ENCODE measurements at places on chromosomes 4 and X. TPM values are rescaled to one million over a fixed set of nuclear protein-coding genes. Genes with fewer than 3 reads are reported as not detected.

- no peak for DNase-seq
Observed at GRCh38 chr4:24219209-24219608, 329.4 kb upstream of the PPARGC1A start.

DNA sequence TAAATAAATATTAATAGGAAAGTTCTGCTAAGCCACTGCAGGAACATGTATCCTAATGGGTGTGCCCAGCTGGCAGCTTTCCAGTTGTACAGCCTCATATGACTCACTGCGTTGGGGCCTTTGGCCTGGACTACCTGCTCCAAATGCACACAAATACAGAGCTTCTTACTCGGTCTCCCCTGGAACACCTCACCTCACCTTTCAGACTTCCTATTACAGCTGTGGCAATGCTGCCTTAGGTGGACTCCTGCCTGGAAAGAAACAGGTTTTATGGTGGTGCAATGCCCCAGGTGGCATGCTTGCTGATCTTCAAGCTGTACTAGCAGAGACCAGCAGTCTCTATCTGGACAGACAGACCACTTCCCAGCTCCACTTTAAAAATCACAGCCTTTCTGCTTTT is 85.7 kb upstream of the EXOC1L start:
- DNase-seq: peak; percentile 47

PDE5A gene
- total RNA-seq: 4.3 TPM

- DNase-seq: no peak
Observed at GRCh38 chr4:32135642-32136041, 1415.5 kb downstream of the PCDH7 start.

EPHA5 gene
- total RNA-seq: 8.7 TPM

ABLIM2 gene
- total RNA-seq: 0.20 TPM

DNA sequence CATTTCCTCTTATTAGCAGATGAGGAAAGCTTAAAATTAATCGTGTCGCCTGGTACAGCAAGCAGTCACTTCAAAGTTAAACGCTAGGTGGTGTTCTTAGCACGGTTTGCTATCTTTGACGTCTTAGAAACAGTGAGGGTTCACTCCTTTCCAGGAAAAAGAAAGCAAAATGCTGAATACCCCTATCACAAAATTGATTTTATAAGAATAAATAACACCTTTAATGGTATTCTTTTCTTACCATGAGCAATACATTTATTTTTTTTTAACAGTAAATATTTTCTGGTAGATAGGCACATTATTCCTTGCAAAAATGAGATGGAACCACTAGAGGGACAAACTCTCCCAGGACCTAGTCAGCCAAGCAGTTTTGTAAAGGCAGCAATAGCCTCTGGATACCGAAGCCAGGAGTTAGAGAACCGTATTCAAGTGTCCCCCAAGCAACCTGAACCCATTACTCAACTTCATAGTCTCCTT is 153.9 kb downstream of the KDR start:
- peak; percentile 74 for DNase-seq

- peak; percentile 38 for DNase-seq
Observed at GRCh38 chr4:151117371-151117962, 18.0 kb downstream of the RPS3A start.

- no peak for DNase-seq
Observed at GRCh38 chr4:158826057-158826456, 57.2 kb downstream of the FNIP2 start.

DGKK gene
- not detected for total RNA-seq

TBC1D1 gene
- total RNA-seq: 80.3 TPM

DNA sequence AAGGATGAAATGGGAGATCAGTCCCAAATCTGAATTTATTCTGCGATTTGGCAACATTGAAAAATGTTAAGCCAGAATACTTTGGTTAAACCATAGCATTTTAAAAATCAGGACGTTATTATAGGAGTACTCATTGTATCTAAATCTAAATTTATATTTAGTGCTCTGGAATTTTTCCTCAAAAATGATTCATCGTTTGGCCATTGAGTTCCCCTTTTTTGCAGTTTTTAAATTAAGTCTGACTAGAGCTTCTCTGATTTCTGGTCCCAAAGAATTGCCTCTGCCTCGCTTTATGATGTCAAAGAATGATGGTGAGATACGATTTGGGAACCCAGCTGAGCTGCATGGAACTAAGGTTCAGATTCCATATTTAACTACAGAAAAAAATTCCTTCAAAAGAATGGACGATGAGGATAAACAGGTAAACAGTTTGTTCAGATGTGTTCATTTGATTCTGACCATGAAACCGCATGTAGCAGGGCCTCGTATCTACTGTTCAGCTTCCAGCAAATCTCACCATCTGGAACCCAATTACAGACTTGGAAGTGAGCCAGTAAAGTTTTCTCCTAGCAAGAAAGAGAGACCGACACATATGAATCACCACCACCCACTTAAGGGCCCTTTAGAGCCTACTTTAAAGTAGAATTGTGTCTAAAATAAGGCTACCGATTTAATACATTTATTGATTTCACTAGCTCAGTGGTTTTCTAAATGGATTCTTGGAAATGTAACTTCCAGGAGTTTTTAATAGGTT is 75.6 kb downstream of the REPS2 start:
- DNase-seq: peak; percentile 85

GRCh38 chr4:146134761-146135445 is 40.6 kb upstream of the LSM6 start:
- DNase-seq: no peak

DNA sequence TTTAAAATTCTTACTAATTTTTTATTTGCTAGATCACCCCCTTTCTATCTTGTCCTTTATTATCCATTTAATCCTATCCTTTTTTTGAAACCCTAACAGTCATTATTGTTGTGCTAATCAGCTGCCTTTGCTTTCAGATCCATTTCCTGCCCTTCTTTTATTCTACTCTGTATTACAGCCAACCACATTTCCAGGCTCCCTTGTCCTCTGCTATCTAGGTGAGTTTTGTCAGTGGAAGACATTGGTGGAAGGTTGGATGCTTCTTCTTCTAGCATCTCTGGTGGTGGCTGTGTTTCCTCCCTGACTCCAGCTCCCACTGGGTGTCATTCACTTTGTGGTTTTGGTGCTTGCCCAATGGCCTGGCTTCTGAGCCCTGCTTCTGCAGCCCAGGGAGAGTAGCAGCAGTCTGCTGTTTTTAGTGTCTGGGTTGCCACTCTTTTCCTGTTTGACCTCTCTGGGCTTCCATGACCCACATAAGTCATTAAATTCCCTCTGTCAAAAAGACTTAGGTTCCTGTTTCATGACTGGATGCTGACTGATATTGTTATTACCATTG is 225.2 kb upstream of the PGRMC2 start:
- DNase-seq: no peak

- DNase-seq: no peak
Observed at GRCh38 chr4:959338-960139, 13.8 kb downstream of the DGKQ start.

F9 gene
- total RNA-seq: not detected

GRCh38 chrX:48815266-48815665 is 11.0 kb upstream of the ERAS start:
- no peak for DNase-seq

CFAP299 gene
- total RNA-seq: not detected

PNMA6A gene
- total RNA-seq: not detected

MAP9 gene
- total RNA-seq: 5.0 TPM

GRCh38 chrX:39125834-39126233 is 324.6 kb downstream of the MID1IP1 start:
- no peak for DNase-seq

DNA sequence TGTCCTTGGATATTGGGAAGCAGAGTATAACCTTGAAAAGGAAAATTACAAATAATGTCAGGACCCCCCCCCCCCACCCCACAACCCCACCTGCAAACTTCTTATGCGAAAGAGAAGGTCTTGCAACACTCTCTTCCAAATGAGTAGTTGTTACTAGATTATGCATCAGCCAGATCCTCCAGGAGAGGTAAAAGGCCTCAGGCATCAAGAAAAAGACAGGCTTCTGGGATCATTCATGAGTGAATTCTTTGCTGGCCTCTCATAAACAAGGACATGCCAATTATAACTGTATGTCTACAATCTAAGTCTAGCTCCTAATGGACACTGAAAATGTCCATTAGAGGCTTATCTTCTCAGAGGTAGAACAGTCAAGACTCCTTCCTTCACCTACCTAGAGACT is 1443.3 kb downstream of the RAPGEF2 start:
- DNase-seq: no peak

- peak; percentile 51 for DNase-seq
Observed at GRCh38 chrX:24838629-24839028, 144.9 kb downstream of the POLA1 start.

UGT2A1 gene
- not detected for total RNA-seq

EBP gene
- 61.7 TPM for total RNA-seq
